Stimulated activated CD4-positive, alpha-beta T cell treated with anti-CD3 and anti-CD28 coated beads, TNF-alpha, amount 100 ng/mL, for 4 hours (primary cell): ENCODE measurements at places on chromosomes 6 and 20.

DNA sequence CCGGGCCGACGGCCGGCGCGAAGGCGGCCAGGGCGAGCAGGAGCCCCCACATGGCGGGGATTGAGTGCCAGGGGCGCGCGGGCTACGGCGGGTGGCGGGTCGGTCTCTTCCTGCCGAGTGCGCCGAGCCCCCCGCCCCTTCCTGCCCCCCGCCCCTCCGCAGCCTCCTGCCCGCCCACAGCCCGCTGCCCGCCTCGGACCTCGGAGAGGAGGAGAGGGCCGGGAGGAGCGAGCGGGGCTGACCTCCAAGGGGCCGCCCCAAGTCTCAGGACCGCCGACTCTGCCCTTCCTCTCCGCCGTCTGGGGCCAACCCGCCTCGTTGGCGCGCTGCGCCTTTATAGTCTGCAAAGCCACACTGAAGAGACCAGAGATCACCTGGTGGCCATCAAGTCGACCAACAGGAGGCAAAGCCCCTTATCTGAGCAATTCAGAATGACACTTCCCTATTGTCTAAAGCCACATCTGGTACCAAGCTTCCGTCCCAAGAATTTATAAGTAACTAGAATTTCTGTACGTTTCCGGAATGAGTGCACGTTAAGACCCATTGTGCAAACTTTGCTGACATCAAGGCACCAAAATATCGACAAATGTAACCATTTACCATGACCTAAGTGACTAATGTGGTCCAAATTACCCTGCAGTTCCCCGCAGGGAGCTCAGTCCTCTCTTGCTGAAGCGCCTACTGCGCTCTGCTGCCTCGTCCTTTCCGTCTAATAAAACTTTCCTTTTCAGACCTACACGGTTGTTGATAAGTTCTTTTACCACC, at the start of gene CPXM1:
CPXM1 (minus strand) TSS at position 107 of the 765 bp plus-strand sequence; CDS start at position 52, 55 bp downstream.
- DNase-seq, result no peak

- DNase-seq, result no peak
Measured at GRCh38 chr20:44970243-44970757, 4.0 kb downstream of the STK4 start.

DNA sequence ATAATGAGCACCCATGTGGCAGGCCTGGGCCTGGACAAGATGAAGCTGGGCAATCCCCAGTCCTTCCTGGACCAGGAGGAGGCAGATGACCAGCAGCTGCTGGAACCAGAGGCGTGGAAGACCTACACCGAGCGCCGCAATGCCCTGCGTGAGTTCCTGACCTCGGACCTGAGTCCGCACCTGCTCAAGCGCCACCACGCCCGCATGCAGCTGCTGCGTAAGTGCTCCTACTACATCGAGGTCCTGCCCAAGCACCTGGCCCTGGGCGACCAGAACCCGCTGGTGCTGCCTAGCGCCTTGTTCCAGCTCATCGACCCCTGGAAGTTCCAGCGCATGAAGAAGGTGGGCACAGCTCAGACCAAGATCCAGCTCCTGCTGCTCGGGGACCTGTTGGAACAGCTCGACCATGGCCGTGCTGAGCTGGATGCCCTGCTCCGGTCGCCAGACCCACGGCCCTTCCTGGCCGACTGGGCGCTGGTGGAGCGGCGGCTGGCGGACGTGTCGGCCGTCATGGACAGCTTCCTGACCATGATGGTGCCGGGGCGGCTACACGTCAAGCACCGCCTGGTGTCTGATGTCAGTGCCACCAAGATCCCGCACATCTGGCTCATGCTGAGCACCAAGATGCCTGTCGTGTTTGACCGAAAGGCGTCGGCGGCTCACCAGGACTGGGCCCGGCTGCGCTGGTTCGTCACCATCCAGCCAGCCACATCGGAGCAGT, 1.9 kb downstream of the FNDC11 start:
- DNase-seq, result no peak

- no peak for DNase-seq
Measured at GRCh38 chr6:25601800-25602673, 50.0 kb upstream of the SCGN start.

DNA sequence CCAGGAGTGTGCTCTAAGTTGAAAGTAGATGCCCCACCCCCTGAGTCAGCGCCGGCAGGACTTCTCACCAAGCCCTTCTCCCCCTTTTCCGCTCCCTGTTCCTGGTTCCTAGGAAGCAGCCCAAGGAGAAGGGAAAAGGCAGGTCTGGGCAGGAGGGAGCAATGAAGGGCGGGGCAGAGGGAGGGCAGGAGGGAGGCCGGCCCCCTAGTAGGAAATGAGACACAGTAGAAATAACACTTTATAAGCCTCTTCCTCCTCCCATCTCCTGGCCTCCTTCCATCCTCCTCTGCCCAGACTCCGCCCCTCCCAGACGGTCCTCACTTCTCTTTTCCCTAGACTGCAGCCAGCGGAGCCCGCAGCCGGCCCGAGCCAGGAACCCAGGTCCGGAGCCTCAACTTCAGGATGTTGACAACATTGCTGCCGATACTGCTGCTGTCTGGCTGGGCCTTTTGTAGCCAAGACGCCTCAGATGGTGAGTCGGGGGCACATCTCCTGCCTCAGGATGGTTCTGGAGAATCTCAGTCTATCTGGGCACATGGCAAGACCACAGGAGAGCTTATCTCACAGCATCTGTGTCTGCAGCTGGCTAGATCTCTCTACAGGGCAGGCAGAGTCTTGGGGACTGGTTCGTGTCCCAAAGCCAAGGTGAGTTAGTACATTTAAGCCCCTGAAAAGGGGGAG, at the start of gene PROCR:
PROCR (plus strand) TSS at position 320 of the 681 bp plus-strand sequence; CDS start at position 403, 83 bp downstream.
- DNase-seq, result no peak

GRCh38 chr6:166830185-166830890, 126.0 kb downstream of the RNASET2 start:
- no peak for DNase-seq

DNA sequence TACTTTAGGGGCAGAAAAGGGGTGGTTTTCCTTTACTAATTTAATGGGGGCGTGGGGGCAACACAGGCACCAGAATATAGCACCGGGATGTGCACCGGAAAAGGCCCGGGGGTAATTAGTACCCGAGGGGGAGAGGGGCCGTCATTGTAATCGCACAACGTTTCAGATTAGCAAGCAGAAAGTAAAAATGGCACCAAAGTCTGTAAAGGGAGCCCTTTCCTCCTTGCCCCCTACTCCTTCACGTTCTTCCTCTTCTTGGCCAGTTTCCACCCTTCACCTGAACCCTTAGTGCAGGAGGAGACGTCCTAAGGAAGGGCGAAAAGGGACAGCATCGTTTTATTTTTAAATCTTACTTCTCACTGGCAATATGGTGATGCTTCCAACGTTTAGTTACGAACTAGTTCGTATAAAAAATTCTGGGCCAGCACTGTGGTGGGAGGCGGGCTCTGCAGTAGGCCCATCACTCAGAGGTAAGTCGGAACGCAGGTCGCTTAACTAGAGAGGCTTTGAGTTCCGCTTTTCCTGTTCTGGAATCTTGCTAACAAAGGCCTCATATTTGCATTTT, 742 bp upstream of the CEP85L start:
- no peak for DNase-seq

- no peak for DNase-seq
Measured at GRCh38 chr20:61127311-61128039, 124.6 kb upstream of the CDH4 start.

DNA sequence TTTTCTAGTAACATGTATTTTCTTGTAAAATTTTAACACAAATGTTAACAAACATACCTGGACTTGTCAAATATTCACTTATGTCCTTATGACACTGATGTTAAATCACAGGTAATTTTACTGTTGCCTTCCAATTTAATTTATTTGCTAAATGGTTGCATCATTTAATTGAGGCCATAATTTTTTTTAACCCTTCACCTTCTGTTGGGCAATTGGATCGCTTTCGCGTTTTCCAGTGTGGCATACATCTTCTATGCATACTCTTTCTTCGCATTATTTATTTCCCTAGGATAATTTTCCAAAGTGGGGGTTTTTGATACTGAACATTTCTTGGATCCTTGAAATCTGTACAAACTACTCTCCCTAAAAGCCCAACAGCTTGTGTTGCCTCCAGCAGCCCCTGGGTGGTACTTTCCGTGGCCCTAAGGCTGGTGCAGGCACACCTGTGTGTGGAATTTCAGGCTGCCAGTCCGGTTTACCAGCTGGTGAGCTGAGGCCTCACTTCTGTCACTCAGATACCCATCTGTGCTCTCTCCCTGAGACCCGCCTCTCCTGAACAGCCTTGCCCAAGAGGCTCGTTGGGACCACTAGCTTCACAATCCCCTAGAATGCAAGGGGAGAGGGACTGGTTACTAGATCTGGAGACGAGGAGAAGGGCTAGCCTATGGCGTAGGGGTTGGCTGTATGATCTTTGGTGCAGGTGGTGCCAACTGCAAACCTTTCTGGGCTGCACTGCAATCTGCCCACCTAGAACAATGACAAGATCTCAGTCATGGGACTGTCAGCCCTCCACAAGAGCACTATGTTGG, 11.2 kb upstream of the C20orf144 start:
- no peak for DNase-seq

DNA sequence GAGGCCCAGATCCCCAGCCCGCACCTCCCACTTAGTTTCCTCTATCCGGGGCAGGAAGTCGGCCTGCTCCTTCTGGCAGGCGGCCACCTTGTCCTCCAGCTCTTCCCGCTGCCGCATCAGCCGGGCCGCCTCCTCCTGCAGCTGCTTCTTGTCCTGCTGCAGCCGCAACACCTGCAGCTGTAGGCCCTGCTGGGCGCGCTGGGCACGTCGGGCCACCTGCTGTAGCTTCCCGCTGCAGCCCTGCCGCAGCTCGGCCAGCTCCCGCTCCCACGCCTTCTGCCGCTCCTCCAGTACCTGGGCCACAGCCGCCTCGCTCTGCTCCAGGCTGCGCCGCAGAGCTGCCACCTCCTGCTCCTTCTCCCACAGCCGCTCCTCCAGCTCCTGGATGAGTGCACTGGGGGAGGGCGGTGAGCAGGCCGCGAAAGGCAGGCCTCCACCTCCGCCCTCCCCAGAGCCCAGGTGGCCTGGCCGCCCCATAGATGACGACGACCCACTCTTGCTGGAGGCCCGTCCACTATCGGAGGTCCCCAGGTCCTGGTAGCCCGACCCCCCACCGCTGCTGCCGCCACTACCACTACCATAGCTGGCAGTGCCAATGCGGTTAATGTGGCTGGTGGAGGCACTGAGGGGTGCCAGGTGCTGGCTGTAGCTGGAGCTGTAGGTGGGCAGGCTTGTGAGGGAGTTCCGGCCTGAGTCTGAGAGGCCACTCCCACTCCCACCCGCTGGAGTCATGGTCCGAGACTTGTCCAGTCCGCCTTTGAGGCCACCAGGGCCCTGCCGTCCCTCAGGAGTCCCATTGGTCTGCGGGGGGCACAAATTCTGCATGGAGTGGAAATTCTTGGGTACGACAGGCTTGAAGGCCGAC, 6.0 kb upstream of the FASTKD5 start:
- DNase-seq, result no peak

GRCh38 chr6:168858926-168859325, 394.7 kb downstream of the THBS2 start:
- no peak for DNase-seq

DNA sequence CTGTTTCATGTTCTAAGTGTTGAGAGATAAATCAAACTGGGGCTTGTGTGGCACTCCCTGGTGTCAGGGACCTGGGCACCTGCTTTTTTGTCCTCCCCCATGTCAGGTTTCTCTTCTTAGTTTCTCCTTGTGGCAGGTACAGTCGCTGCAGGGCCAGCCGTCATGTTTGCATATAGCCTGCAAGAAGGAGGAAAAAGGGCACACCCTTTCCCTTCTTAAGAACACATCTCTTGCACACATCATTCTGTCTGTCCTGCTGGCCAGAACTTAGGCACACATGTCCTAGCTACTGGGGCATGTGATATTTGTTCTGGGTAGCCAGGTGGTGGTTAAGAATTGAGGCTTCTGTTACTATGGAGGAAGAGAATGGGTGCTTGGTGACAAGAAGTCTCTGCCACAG, 27.9 kb downstream of the CDC5L start:
- DNase-seq, result no peak

GRCh38 chr6:4256969-4257368, 121.6 kb upstream of the ECI2 start:
- DNase-seq, result no peak

DNA sequence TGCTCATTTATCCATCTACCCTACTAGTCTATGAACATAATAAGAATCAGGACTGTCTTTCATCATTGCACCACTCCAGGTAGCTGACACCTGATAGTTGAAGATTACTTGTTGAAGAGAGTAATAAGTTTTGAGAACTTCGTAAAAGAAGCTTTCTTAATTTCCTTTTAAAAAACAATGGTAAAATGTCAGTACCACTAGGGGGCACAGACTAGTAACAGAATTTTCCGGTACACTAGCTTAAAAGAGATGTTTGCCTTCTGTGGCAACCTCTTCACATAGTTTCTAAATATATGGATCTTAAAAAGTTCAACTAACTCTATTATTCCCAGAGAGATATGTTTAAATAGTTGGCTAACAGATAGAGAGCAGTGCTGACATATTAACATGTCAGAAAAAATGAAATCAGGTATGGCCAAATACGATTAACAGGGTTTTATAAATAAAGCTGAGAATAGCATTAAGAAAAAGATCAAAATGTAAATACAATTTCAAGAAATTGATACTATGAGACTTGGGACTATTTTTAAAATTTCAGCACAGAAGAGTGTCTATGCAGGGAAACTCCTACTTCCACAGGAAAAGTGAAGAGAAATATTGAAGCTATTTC, 5.4 kb upstream of the KCNQ5 start:
- DNase-seq, result no peak

GRCh38 chr20:4689220-4689619, 32.5 kb upstream of the PRND start:
- no peak for DNase-seq

- DNase-seq, result no peak
Measured at GRCh38 chr20:969868-970267, 32.2 kb downstream of the RSPO4 start.

- DNase-seq, result no peak
Measured at GRCh38 chr20:17558154-17558940, 11.5 kb upstream of the DSTN start.

DNA sequence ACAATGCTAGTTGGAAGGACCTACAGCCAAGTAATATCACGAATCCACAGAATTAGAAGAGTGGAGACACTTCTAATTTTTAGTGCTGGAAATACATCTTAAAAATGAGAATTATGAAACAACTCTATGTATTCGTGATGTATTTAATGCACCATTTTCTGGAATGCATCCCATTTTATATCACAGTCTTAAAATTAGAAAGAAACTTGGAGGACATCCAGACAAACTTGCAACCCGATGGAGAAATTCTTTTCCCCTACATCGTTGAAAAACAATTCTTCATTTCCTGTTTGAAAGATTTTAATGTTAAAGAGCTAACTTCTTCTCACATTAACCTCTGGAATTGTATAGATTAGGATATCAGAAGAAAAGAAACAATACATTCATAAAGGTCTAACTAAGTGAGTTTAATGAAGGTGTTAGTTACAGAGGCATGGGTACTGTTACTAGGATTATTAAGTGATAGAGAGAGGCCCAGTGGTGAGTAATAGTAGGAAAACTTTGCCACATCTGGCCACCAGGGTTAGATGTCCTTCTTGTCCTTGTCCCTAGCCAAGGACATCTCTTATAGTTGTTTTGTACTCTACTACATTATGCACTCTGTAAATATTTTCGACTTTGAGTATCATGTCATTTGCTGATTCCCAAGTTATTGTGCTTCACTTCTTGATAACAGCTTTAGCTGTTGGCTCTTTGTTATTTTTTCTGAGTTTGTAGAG, 502.4 kb upstream of the PTCHD4 start:
- no peak for DNase-seq

- DNase-seq, result no peak
Measured at GRCh38 chr6:5295623-5296022, 34.3 kb downstream of the FARS2 start.

GRCh38 chr6:156957931-156958547, 180.9 kb downstream of the ARID1B start:
- DNase-seq, result no peak
